A172 (cell line): ENCODE measurements at places on chromosomes 5 and 9.

DNA sequence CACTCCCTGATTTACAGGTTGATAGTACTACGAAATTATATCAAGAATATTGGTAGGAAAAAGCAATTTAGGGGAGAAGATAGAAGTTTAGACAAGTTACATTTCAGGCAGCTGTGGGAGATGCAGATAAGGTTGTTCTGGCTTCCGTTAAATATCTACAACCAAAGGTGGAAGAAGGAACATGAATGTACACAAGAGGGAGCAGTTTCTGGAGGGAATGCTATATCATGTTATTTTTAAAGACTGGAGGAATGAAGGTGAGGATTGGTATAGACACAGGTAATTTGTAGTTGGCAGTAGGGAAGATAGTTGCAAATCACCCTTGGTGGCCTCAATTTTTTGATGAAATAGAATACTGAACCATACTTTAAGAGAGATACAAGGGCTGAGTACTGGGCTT, 187.3 kb upstream of the NMUR2 start:
- no peak for DNase-seq

DNA sequence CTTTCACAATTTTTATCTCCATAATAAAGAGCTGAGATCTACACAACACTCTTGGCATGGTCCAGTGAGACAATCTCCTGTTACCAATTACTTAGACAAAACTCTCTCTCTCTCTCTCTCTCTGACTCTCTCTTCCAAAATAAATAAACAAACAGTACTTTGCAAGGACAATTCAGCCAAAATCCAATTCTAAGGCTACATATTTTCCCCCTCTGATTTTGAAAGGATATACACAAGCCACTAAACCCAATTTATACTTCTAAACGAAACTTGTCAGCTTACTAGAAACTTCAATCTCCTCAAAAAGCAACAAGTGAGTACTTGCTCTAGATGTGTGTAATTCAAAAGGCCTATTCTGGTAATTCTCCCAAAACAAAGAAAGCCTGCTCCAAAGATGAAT, 26.3 kb upstream of the TNPO1 start:
- no peak for DNase-seq

- no peak for DNase-seq
These were observed 4.5 kb upstream of the CDK7 start for GRCh38 chr5:69230181-69230580.

DNA sequence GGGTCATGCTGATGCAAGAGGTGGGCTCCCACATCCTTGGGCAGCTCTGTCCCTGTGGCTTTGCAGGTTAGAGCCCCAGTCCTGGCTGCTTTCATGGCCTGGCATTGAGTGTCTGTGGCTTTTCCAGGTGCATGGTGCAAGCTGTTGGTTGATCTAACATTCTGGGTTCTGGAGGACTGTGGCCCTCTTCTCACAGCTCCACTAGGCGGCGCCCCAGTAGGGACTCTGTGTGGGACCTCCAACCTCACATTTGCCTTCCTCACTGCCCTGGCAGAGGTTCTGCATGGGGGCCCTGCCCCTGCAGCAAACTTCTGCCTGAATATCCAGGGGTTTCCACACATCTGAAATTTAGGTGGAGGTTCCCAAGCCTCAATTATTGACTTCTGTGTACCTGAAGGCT, 150.1 kb downstream of the NNT start:
- no peak for DNase-seq

DNA sequence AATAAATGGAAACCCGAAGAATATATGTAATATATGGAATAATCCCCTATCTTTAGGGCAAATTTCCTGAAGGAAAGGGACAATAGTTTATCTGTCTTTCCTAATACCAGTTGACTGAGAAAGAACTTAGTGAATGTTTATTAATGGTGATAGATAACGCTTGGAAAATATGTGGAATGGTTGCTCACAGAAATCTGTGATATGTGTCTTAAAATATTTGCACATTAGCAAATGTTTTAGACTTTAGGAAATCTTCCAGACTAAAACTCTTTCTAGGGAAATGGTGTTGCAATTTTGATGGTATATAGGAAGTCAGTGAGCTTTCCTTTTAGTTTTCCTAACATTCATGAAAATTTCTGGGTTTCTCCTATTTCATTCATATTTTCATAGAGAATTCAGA, 90.4 kb downstream of the PIP5K1B start:
- DNase-seq = no peak

DNA sequence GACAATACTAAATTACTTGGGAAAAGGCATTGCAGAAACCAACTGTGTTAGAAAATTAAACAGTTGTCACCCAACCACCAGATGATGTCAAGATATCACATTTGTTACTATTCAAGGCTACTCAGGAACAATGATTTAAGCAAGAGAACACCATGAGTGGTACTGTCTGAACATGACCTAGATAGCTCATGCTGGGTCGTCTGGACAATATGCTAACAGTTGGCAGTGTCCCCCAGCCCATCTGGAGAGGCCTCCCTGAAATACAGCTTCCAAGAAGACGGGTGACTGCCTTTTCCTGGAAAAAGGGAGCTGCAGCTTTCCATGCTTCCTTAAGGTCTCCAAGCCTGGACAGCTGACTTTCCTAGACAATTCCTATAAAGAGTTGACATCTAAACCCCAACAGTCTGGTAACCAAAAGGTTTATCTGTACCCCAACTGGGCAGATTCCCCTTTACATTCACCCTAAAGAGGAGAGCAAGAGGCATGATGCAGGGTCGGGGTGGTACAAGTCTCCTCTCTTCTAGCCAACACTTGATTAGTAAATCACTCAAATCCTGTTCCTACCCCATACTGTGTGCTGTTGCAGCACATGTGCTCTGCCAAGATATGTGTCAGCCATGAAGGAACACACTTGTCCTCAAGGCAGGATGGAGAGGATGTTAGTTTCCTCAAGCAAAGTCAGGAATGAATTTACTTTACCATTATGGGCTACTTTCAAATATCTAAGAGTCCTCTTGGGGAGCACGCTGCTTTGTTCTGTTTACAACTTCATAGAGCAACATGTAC, 433.0 kb downstream of the PDE4D start:
- no peak for DNase-seq
